HS-5 (cell line): ENCODE measurements at places on chromosomes 6 and 20.

DNA sequence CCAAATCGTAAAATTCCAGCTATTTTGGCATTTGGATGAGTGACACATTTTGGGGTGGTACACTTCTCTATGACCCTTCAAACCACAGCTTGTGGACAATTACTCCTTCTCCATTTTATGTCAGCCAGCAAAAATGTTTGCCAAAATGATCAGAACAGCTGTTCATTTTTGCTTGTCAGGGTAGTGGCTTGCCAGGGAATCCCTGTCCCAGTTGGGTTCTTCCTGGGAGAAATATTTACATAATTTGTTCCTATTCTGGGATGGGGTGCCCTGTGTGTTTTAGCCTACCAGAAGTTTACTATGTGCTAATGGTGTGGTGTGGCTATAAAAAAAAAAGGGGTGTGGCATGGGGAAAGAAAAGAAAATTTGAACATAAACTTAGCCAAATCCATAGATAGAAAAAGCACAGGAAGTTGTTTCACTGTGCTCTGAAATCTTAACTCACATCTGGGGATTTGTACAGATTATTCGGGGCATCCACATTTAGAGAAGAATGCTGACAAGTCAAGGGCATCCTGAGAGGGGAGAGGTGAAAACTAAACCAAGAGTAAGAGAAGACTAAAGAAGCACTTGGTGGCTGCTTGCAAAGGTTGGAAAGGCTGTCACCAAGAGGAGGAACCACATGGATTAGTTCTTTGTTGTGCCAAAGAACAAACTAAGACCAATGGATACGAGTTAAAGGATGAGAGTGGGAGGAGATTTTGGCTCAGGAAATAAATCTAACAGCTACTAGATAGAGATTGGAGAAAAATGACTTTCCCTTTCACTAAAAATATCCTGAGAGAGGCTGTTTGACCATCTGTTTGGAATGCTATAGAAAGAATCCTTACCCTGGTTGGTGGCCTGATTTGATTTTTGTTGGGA lies 55.2 kb upstream of the RBM24 start:
- DNase-seq: no peak

- DNase-seq: no peak
Measured at GRCh38 chr6:147741389-147741788, 232.9 kb downstream of the SAMD5 start.

- DNase-seq: no peak
Measured at GRCh38 chr6:15487262-15487661, 175.6 kb downstream of the DTNBP1 start.

GRCh38 chr6:138426500-138427123 lies 22.6 kb downstream of the HEBP2 start:
- no peak for DNase-seq

DNA sequence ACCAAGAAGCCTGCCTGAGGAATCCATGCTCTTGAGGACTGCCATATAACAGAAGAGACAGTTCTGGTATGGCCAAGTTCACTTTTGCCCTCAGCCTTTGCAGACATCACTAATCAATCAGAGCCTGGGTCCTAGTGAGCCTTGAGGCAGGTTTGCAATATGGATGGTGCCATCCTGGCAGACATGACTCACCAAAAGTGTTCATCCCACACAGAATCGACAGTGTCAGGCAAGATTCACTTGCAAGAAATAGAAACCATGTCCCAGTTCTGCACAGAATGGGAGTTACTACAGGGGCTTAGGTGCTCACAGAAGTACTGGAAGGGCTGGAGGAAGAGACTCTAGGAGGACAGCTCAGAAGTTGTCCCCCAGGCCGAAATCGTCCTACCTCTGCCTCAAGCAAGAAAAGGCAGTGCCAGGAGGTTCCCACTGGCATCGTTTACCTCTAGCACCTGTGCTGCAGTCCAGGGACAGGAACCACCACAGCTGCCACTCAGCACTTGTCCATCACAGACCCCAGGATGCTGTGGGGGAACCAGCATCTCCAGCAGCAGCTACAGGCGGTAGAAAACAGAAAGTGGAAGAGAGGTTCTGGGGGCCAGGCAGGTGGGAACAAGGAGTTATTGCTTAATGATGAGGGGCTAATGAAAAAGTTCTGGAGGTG lies 42.6 kb upstream of the PHACTR3 start:
- DNase-seq: no peak

DNA sequence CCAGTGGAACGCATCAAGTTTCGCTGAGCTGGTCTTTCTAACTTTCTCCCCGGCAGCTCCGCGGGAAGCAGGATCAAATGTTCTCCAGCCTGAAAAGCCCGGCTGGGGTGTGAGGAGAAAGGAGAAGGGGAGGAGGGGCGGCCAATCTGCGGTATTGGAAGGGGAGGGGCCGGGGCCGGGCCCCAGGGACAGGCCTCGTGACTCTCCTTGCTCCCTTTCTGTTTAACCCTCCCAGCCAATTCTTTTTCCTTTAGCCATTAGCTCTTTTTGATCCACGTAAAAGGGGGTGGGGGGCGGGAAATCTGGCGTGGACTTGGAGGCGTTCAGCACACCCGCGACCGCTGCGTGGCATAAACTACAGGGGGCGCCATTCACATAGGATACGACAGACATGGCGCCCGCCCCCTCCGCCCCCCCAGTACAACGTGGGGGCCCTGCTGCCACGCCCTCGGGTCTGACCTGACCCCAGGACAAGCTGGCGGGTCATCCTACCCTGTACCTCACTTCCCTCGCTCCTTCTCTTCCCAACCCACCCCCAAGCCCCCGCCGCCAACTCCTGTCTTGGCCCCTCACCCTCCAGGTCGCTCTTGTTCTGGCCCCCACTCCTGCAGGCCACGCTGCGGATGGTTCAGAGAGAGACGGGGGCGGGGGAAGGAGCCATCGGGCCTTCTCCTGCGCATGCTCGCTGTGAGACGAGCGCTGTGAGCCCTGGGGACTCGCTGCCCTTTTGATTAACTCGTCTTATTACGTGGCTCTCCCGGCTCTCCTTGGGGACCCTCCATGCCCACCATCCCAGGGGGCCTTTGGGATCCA lies 7.8 kb upstream of the MDGA1 start:
- no peak for DNase-seq

DNA sequence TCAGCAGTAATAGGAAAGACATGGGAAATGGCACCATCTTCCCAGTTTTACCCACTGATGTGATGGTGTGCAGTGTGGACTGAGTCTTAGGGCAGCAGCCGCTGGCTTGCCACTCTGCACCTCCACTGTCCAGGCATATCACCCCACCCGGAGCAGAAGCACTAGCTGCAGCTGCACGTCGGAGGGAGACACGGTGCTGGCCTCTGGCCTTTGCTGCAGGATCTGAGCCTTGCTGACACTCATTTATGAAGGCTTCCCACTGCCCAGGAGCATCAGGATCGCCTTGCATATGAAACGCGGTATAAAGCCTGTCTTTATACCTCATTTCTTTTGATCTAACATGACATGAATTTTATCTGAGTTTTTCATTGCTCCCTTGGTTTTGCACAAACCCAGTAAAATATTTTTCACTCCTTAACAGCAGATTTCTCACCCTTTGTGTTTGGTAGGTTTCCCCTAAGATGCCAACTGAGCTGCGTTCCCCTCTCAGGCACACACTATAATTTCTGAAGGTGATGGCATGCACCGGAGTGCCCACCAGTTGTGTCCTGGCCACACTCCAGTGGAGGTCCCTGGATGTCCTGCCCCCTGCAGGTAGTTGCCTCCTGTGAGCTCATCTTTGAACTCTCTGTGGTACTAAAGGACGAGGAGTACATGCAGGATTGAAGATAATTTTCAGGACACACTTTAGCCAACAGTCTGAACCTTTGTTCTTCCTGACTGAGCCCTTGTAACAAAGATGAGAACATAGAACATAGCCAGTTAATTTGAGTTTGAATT lies 9.0 kb upstream of the EXOC2 start:
- no peak for DNase-seq

DNA sequence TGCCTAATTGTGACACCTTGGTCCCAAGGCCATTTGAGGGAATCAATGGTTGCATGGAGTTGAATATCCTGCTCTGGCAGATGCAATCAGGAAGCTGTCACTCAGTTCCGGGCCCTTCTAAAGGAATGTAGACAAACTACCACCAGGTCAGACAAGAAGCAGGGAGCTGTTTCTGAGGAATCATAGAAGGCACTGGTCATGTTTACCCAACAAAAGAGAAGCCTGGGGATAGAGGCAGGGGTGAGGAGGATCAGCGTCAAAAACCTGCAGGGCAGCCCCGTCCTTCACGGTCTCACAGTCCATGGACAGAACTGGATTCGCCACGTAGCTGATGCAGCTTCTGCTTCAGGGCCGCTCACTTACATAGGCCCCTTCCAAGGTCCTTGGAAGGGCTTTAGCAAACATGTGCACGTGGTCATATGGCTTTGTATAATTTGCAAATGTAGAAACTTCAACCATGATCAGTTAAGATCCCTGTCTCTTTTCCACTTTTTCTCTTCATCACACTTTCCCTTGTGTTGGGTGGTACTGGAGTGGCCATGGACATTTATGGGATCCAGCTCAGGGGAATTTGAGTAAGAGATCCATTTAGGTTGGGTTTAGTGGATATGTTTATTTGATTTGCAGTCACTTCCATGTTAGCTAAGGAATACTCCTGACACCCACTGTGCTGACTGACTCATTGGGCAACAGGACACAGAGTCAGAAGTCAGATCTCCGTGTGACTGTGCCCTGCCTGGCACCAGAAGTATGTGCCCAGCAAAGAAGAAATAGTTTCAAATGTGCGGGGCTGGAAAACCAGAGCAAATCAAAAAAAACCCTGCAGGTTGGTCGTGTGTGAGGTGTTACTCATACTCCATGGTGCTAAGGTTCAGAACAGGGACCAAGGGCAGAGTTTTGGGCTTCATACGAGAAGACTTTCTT lies 60.0 kb upstream of the ZFAND3 start:
- no peak for DNase-seq

DNA sequence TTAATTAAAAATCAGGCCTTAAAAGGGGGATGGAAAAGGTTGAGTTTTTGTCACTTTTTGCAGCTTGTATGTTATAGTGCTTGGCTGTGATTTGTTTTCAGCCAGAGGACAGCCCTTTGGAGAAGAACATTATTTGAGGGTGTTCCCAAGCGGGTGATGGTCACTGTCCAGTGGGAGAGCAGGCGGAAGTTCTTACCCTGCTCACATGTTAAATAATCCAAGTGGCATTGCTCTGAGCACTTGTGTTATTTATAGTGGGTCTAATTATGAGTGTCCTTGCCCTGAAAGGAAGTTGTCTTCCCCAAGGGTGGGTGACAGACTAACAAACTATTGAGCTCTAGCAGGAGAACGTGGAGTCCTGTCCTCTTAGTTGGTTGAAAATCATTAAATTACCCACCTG lies 49.5 kb downstream of the DOK5 start:
- no peak for DNase-seq

GRCh38 chr6:168333039-168333438 lies 13.5 kb upstream of the DACT2 start:
- DNase-seq: no peak

DNA sequence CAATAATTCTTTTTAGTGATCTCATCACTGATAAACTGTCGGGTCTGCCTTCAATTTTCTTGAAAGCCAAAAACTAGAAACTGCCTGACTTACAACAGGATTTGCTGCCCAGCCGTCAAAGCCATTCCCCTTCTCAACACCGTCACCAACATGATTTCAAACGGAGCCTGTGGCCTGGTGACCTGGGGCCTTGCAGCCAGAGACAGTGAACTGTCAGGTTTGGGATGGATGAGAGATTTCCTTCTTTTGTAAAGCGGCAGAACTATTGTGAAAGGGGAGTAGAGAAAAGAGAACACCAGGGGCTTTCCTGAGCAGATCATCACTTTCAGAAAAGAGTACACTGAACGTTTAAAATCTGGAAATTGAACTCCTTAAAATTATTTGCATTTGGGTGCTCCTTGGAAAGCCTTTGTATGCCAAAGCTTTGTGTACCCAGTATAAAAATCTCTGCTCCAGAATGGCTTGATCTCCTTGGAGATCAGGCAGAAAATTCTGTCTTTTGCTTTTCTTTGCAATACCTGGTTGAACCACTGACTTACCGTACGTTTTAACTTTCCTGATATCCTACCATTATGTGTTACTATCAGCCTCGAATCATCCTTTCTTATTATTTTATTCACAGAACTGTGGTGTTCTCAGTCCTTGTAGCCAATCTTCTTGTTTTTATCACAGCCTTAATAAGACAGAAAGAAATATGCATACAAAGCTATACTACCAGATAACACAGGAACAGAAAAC lies 125.2 kb downstream of the PACRG start:
- DNase-seq: no peak

GRCh38 chr20:45368221-45368980 lies 5.4 kb downstream of the SYS1 start:
- no peak for DNase-seq

- no peak for DNase-seq
Measured at GRCh38 chr6:29892696-29893095, 49.6 kb upstream of the HLA-A start.
